ENCODE measurements at places on chromosomes 2 and 18.

DNA sequence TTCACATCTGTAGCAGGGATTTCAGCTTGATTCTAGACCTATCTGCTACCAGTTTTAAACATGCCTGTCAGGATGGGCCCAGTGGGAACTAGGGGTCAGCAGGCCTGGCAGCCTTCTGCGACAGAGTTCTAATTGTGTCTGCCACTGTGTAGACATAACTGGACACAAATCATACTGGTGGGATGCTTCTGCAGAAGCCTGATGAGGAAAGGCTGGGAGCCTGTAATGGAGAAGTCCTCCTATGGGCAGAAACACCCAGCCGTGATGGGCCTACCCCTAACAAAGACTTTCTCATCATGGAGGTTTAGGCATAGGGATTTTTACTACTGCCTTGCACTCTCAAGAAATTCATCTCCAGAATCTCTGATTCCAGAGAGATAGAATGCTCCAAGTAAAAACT lies 166.9 kb downstream of the PDE11A start:
- DNase-seq, result no peak

GRCh38 chr2:2717406-2717805 lies 386.3 kb upstream of the MYT1L start:
- no peak for DNase-seq

- no peak for DNase-seq
These were observed 567.4 kb downstream of the ARHGAP15 start for GRCh38 chr2:143696651-143697050.

GRCh38 chr18:23547846-23548245 lies 38.5 kb downstream of the NPC1 start:
- no peak for DNase-seq

- DNase-seq, result no peak
These were observed 68.5 kb upstream of the ITGA6 start for GRCh38 chr2:172358691-172359556.

DNA sequence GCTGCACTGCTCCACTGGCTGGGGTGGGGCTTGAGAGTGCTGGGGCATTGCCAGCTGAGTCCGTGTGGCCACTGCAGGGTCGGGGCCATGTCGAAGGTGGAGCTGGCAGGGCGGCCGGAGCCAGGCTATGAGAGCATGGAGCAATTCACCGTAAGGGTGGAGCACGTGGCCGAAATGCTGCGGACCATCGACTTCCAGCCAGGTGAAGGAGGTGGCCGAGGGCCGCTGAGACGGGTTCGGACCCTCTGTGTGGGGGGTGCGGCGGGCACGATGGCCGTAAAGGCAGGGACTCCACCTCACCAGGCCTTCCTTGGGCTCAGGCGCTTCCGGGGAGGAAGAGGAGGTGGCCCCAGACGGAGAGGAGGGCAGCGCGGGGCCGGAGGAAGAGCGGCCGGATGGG lies 2.1 kb downstream of the UCN start:
- DNase-seq, result no peak
